ENCODE measurements at places on chromosomes 1 and 21. TPM values are rescaled to one million over a fixed set of nuclear protein-coding genes. Genes with fewer than 3 reads are reported as not detected.

- no peak for DNase-seq
Observed at GRCh38 chr1:212205006-212205405, 80.2 kb upstream of the PPP2R5A start.

Gene NTRK1
- polyA plus RNA-seq, result 1.1 TPM

Gene C1orf174
- polyA plus RNA-seq, result 16.7 TPM

GRCh38 chr1:37392051-37392450 lies 82.3 kb upstream of the ZC3H12A start:
- DNase-seq, result no peak

DNA sequence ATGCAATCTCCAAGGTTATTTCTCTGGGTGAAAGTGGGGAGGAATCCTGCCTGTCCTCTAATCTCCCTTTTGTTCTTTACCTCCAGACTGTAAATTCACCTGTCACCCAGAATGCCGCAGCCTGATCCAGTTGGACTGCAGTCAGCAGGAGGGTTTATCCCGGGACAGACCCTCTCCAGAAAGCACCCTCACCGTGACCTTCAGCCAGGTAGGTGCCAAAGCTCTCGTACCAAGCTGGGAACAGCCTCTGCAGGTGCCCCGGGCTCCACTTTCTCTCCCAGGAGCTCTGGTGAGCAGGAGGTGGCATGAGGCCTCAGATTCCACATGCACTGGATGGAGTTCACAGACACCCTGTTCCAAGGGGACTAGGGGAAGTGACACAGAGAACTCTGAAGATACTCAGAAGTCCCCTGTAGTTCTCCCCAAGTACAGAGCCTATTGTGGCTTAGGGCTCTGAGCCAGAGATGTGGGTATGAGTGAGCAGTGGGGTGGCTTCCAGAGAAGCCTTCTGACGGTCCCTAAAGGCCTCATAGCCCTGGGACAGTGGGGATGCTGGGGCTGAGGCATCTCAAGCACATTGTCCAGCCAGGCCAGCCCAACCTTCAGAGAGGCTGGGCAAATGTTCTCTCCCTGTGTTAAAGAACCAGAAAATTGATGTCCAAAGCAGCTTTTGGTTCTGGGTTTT lies 30.9 kb downstream of the RASSF5 start:
- no peak for DNase-seq

Gene VASH2
- polyA plus RNA-seq, result 34.8 TPM

DNA sequence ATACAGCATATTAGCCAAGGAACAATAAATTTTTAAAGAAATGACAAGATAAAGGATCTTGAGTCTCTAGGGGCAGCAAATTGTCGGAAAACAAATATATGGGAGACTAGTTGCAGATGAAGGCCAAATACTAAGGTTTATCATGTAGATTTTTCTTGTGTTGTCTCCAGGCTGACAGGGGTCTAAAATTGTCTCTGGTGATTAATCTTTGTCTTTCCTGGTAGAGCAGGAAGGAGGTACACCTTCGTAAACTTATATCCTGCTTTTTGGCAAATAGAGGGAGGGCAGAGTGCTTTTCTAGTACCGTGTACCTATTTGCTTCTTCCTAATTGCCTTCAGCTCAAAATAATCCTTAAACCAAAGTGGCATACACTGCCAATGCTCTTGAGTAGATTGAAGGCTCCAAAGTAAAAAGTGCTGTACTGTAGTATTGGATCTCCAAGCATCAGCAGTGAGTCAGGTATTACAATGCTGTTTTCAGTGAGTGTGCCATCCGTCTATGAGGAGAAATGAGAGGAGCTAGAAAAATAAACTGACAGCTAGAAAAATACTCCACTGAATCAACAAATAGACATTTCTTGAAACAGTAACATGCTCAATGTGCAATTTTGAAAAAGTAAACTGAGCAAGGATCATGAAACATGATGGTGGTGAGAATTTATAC lies 1.8 kb upstream of the LEPR start:
- DNase-seq, result no peak

DNA sequence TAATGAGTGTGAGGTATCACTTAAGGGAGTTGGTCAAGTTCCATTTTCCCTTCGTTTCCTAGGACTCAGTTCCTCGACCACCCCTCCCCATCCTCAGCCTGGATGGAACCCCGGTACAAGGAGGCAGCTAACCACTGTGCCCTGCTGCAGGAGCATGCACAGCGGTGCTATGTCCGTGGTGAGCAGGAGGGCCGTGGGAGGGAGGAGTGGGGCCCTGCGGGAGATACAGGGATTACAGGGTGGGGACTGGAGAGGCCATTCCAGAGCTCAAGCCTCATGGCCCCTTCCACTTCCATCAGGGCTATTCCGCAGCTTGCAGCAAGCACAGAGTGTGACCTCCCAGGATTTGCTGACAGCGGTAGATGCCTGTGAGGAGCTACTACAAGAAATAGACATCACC lies 25.8 kb downstream of the HYI start:
- no peak for DNase-seq

Gene HSPB7
- 91.3 TPM for polyA plus RNA-seq

- no peak for DNase-seq
Observed at GRCh38 chr1:179310721-179311120, 17.1 kb downstream of the SOAT1 start.

GRCh38 chr1:232211149-232211548 lies 418.8 kb downstream of the SIPA1L2 start:
- DNase-seq, result no peak

Gene CFAP45
- 0.40 TPM for polyA plus RNA-seq

All from hindlimb muscle (tissue), 1 donor.